ENCODE measurements at places on chromosomes 11 and 22.

DNA sequence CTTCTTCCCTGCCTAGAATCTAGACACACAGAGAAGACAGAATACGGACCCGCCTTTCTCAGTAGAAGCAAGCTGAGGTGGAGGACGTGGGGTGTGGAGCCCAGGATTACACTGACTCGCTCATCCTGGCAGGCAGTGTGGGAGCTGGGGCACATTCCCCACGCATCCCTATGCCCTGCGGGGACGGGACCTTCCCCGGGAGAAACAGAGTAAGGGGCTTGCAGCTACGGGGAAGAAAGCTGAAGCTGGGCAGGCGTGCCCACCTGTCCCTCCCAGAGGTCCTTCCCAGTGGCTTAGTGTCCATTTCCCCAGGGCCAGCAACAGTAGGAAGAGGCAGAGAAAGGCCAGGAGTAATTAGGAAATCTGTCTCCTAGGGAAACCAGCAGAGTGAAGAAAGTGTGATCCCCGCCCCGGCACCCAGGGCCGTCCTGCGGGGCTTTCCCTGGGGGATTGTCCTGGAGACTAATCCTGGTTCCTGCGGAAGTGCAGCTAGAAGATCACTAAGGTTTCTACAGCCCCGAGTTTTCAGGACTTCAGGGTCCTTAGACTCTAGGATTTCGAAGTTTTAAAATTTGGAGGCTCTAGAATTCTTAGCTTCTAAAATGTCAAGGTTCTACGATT is 7.8 kb downstream of the DNAJB13 start:
- no peak for DNase-seq

- no peak for DNase-seq
These were observed 2.8 kb upstream of the GRAMD4 start for GRCh38 chr22:46617207-46617985.

- DNase-seq = no peak
These were observed 46.8 kb downstream of the DGCR2 start for GRCh38 chr22:19075404-19075803.

- DNase-seq = no peak
These were observed 19.7 kb downstream of the CTR9 start for GRCh38 chr11:10770626-10771254.

- DNase-seq = no peak
These were observed 7.3 kb upstream of the AHNAK start for GRCh38 chr11:62553839-62554361.

- DNase-seq = no peak
These were observed 81.8 kb downstream of the DGCR2 start for GRCh38 chr22:19040391-19040861.

DNA sequence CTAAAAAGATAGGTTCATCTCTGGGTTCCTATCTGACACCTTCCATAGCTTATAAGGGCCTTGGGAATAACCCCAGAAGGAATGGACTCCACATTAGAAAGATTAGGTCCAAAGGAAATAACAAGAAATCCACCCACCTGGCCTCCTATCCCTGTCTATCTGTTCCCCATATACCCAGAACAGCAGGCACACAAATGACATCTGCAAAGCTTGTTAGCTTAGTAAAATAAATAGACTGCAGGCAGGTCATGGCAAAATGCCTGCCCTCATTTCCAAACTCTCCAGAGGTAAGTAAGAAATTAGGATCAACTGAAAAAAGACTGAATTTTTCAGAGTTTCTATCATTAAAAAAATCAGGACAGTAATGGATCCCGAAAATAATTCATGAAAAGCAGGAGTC is 489.5 kb downstream of the DLG2 start:
- DNase-seq = no peak

GRCh38 chr11:134667505-134667904 is 255.5 kb upstream of the B3GAT1 start:
- no peak for DNase-seq

- DNase-seq = no peak
These were observed 61.9 kb upstream of the PARVG start for GRCh38 chr22:44118645-44119315.

DNA sequence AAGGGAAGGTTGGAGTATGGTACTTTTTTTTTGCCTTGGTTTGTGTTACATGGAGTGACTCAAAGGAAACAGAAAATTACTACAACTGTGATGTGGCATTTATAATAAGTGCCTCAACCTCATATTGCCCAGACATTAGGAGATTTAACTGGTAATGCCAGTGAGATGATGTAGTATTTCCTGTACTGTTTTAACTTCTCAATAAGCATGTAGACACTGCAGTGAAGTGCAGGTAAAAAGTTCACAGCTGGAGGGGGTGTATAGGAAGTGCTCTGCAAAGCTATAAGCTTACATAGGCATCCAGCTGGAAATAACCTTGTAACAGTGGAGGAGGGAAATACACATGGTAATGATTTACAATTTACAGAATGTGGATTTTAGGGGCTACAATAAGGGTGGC is 138.2 kb upstream of the MTMR2 start:
- no peak for DNase-seq

- DNase-seq = no peak
These were observed 7.5 kb upstream of the CAVIN3 start for GRCh38 chr11:6327806-6328205.

- no peak for DNase-seq
These were observed 580.1 kb downstream of the BUD13 start for GRCh38 chr11:116192509-116193210.

DNA sequence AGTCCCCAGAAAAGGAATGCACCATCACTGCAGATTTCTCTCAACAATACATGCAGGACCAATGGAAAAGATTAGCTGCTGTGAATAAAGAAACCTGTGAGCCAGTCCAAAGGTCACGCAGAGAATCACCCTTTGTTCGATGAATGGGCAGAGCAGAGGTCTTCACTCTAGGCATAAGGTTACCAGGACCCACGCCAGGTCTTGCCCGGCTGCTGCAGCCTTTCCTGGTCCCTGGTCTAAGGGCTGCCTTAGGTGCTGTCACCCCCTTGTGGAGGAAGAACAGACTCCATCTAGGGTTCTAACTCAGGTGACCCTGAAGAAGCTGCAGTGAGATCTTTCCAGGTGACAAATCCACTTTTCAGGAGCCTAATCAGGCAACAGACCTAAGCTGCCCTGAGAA is 29.0 kb upstream of the NAP1L4 start:
- DNase-seq = no peak

DNA sequence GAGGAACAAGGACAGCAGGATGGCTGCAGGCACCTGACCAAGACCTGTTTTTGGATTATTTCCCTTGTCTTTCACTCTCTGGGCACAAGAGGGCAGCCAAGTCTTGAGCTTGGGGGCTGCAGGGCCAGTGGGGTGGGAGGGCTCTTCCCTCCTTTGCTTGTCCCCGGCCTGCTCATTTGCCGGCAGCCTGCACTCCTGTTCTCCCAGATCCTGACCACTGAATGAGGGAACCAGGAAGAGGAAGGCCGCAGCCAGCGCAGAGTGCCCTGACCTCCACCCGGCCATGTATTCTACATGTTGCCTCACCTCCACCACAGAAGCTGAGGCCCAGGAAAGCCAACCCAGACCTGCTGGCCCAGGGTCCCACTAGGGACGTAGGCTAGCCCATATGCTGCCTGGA is 15.5 kb upstream of the NNMT start:
- no peak for DNase-seq

- DNase-seq = no peak
These were observed 3.0 kb upstream of the MRGPRD start for GRCh38 chr11:68983801-68984200.

- no peak for DNase-seq
These were observed 15.2 kb downstream of the MB start for GRCh38 chr22:35601743-35602615.

- no peak for DNase-seq
These were observed 35.7 kb upstream of the CELSR1 start for GRCh38 chr22:46572911-46573780.

GRCh38 chr11:108498816-108499408 is 728 bp upstream of the POGLUT3 start:
- no peak for DNase-seq

DNA sequence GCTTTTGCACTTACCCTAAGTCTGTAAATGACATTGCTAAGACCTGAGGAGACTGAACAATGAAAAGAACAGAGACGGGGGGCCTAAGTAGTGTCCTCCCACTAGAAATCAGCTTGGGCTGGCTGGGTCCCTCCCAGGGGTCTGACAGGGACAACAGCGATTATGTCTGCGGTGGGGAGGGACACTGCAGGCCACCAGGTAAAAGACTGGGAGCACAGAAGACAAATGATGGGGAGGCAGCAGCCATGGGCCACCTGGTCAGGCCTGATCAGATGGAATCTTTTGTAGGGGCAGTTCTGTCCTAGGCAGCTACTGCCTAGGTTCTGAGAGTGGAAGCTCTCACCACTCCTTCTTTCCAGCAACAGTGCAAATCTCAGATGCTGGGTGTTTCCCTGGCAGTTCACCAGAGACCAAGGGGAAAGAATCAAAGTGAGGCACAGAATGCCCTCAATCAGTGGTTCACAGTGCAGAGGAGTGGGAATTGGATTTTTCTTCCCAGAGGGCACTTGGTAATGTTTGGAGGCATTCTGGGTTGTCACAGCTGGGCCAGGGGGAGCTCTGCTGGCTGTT is 59.1 kb upstream of the GNAZ start:
- DNase-seq = no peak

DNA sequence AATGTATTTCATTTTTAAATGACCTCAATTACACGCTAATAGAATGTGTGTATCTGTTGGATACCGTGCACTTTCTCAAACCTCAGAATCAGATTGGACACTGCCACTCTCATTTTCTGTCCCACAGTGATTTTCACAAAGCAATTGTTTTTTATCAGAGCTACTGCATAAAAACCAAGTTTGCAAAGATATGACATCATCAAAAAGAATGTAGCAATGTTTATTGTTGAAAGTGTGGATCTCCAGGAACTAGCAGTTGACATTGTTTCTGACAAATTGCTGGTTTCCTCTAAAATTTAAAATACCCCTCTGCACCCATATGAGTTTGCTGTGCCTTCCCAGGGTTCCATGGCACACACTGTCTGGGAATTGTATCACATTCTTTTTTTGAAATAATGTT is 362.7 kb upstream of the DDI1 start:
- DNase-seq = no peak

DNA sequence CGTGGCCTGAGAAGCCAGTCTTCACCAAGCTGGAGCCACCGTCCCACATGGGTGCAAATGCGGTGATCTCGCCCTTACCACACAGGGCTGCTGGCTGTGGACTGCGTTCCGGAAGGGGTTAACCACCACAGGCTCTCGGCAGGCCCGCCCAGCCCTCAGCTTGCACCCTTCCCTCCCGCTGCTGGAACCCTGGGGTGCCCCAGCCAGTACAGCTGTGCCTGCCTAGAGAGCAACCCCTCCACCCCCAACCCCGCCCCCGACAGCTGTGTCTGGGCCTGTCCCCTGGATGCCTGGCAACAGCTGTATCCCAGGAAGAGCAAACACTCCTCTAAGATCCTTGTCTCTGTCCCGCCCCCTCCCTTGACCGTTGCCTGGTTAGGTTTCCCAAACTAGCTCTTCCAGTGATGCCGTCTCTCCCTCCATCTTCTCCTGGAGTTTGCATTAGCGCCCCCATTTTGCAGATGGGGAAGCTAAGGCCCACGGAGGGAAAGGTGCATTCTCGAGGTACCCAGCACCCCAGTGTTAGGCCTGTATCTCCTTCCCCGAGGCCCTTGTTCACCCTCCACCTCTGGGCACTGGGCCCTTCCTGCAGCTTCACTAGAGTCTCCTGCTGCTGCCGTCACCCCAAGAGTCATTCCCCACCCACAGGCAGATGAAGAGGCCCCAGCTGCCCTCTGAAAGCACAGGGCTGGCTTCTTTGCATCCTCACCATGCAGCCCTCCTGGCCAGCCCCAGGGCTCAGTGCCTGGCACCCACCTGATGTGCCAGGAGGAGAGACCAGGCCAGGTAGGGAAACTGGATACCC is 12.6 kb upstream of the COX8A start:
- DNase-seq = no peak

- no peak for DNase-seq
These were observed 3.4 kb upstream of the BID start for GRCh38 chr22:17777717-17778044.

- DNase-seq = no peak
These were observed 687 bp downstream of the ALKBH8 start for GRCh38 chr11:107564877-107565218.

GRCh38 chr11:118267486-118267885 is 3.4 kb upstream of the MPZL2 start:
- DNase-seq = no peak

- DNase-seq = no peak
These were observed 39.5 kb downstream of the CDKN1C start for GRCh38 chr11:2846056-2846455.

DNA sequence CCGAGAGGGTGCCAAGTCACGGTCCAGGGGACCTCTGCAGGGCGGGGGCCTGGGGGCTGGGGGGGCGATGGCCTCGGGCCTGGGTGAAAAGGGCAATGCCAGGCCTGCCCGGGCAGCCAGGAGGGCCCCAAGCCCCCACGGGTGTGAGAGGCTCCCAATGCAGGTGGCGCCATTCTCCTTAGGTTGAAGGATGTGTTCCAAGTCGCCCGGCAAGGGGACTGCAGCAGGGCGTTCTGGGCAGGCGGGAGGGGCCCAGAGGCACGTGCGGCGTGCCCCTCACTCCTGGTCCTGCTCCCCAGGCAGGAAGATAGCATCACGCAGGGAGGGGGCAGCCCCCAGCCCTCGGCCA is 730 bp upstream of the TNNI2 start:
- DNase-seq = no peak

DNA sequence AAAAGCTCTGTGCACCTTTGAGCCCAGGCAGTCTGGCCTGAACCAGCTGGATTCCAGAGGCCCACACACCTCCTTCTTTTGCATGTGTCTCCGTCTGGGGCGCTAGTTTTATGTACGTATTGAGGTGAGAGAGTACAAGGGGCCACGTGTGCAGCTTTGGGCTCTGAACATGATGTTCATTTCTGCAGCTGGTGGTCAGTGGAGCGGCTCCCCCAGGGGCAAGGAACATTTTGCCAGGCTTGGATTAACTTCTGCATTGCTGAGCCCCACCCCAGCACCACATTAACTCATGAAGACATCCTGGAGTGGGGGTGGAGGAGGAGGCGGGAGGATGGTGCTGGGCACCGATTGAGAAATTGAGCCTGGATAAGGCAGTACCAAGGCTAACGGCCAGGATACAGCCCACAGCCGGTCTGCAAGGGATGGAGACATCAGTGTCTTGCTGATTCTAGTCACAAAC is 13.8 kb downstream of the USP2 start:
- no peak for DNase-seq

GRCh38 chr11:926341-926916 is 759 bp downstream of the AP2A2 start:
- no peak for DNase-seq

- DNase-seq = no peak
These were observed 120.7 kb downstream of the MPPED1 start for GRCh38 chr22:43532301-43533155.

- DNase-seq = no peak
These were observed 3.8 kb upstream of the LRRC74B start for GRCh38 chr22:21041937-21042336.

GRCh38 chr22:20298803-20299745 is 20.8 kb downstream of the DGCR6L start:
- DNase-seq = peak; percentile 94

All from activated T-cell treated with anti-CD3 and anti-CD28 coated beads for 4 hours (primary cell).